CMK (cell line): ENCODE measurements at places on chromosomes 7 and 10.

GRCh38 chr7:139915864-139916716, 87.0 kb downstream of the TBXAS1 start:
- peak; percentile 89 for DNase-seq

- no peak for DNase-seq
Measured at GRCh38 chr10:44362866-44363711, 21.8 kb downstream of the CXCL12 start.

DNA sequence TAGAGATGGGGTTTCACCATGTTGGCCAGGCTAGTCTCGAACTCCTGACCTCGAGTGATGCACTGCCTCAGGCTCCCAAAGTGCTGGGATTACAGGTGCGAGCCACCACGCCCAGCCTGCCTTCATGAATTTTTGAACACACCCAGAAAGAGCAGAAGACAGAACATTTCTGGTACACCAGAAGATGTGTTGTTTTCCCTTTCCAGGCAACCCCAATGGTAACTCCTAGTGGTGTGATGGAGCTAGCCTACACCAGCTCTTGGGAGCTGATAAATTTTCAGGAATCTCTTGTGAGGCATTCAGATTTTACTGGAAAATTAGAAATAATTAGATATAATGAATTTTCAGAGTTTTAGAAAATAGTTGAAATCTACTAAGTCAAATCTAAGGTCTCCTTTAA, 904 bp upstream of the CCDC7 start:
- no peak for DNase-seq

- no peak for DNase-seq
Measured at GRCh38 chr10:130558746-130559546, 422.8 kb downstream of the GLRX3 start.

- no peak for DNase-seq
Measured at GRCh38 chr7:151896486-151896885, 19.6 kb upstream of the PRKAG2 start.

DNA sequence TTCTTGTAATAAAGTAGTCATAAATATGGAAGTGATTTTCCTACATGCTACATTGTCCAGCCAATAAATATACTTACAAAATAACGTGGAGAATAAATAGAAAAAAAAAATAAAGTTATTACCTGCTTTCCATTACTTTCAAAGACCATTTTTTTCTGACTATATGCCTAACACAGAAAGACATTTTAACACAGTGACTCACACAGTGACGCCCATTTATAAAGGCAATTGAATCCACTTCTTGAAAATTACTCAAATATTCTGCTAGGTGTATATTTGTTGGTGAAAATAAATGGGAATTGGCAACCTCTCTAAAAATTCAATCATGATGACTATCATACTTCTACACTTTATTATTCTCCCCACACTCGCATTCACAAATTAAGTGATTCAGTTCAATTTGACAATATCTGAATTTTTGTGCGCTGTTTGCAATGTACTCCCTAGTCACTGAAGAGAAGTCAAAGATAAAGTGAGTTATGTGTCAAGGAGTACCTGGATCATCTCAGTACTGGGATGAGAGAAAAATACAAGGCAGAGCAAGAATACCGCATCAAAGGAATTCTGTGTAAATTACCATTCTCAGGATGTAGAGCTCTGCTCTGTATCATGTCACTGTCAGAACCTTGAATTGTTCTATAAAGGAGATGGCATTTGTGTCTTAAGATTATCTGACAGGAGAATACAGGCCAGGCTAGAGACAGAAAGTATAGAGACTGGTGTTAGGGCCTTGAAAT, 642.7 kb downstream of the IPMK start:
- DNase-seq, result no peak

DNA sequence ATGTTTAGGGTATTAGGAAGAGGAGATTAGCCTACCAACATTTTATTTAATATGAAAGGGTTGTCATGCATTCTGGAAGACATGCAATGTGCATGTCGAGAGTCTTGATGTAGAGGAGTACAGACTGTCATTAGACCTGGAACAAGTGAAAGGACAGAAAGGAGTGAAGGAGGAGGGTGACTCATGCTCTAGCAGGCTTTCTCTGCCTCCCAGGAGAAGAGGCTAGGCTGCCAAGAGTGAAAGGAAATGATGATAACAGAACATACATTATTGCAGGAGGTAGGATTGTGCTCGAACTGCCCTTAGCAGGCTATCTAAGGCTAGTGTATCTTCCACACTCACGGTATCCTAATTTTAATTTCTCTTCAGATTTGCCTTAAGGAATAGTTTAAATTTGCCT, 228.8 kb downstream of the EXOC4 start:
- DNase-seq, result no peak

DNA sequence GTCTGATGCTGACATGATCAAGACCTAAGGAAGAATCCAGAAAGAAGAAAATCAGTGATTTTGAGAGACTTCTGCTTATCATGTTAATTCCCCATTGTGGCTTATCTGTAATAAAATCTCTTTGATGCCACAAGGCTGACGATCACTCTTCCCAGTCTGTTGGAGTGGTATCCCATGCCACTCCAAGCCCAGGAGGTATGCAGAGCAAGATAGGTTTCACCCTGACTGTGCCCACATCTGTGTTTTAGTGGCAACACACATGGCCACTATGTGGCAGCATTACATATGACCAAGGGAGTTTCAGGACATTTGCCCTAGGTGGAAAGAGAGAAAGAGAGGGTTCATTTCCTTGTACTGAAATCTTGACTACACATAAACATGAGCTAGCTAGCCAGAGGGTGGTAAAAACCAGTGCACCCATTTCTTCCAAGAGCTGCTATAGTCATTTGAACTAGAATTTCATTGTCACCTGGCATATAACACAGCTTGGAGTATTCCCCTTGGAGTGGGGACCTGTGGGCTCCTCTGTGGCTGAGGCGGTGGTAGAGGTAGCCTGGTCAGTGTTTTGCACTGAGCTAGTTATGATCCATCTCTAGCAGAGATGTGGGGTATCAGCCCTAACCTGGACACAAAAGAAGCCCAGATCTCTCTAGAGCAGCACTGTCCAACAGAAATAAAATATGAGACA, 20.8 kb downstream of the LAMB4 start:
- DNase-seq, result no peak

DNA sequence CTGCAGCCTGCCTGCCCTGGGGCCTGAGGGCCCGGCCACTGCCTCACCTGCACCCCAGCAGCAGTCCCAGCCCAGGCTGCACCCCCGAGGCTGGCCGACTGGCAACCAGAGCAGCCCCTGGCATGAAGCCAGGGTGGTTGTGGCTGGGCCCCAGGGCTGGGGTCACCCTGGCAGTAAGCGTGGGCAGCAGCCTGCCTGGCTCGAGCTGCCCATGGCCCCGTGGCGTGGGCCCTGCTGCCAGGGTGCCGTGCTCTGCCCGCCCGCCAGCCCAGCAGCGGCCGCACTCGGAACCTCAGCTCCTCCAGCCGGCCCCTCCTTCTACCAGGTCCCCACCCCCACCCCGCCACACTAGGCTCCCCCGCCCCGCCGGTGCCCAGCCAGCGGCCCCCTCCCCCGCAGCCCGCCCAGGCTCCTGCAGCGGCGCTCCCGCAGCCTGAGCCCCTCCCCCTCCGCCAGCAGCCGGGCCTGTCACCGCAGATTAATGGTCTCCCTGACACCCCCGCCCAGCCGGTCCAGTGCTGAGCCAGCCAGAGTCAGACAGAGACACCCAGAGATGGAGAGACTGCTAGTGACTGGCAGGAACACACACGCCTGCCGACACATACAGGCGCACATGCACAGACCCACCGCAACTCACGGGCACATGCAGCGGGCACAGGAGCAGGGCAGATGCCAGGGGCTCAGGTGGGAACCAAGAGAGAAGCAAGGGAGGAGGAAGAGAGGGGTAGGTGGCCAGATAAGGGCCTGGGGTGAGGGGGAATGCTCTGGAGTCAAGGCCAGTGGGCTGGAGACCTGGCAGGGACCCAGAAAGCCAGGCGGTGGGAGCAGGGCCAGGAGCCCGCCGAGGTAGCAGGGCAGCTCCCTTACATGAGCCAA, 22.4 kb downstream of the KCNH2 start:
- DNase-seq, result peak; percentile 74

DNA sequence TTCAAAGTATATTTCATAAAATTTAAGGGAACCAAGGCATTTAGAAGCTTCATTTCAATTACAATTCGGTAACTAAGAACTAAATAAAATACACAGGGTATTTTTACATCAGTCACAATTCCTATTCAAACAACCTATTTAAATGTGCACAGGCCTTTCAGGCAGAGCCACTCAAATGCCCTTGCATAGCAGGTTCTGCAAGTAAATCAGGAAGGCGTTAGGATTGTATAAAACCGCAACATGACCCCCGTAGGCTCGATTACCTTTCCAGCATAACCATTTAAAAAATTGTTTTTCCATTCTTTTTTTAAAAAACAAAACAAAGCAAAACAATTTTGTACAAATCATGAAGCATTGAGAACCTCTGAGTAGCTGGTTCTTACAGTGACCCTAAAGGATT, 289.9 kb upstream of the SP8 start:
- no peak for DNase-seq

GRCh38 chr7:43764039-43764761, 5.7 kb downstream of the BLVRA start:
- DNase-seq, result no peak

DNA sequence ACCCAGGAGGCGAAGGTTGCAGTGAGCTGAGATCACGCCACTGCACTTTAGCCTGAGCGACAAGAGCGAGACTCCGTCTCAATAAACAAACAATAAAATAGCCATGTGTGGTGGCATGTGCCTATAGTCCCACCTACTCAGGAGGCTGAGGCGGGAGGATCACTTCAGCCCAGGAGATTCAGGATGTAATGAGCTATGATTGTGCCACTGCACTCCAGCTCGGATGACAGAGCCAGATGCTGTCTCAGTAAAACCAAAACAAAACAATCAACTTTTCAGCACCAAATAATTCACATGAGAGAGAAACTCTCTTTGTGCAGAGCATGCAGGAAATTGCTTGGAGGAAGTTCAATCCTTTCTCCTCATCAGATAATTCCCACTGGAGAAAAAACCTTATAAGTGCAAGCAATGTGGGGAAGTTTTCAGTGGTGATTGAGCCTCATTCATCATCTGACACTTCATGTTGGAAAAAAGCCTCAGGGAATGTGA, 13.4 kb upstream of the FIS1 start:
- no peak for DNase-seq

- no peak for DNase-seq
Measured at GRCh38 chr7:108358553-108358952, 97.7 kb downstream of the NRCAM start.

DNA sequence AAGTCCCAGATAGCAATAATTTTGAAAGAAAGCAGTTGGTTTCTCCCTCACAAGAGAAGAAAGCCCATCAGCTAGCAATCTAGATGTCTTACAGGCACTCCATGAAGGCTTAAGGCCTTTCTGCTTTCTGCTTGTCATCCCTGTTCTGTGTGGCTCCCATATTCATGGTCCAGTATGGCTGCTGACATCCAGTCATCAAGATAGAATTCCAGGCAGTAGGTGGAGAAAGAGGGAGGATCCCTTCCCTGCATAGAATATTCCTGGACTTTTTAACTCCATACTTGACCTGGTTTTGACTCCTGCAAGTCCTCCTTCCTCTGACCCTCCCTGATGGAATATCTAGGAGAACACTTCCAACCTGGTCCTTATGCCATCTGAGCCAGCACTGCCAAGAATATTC, 389.9 kb upstream of the AKR1E2 start:
- no peak for DNase-seq
